Activated CD8-positive, alpha-beta memory T cell treated with anti-CD3 and anti-CD28 coated beads, Interleukin-2, amount 10 ng/mL, durations not matched to agents 7 days and 5 days (primary cell): ENCODE measurements at places on chromosomes 2 and 18. TPM values are rescaled to one million over a fixed set of nuclear protein-coding genes. Genes with fewer than 3 reads are reported as not detected.

DNA sequence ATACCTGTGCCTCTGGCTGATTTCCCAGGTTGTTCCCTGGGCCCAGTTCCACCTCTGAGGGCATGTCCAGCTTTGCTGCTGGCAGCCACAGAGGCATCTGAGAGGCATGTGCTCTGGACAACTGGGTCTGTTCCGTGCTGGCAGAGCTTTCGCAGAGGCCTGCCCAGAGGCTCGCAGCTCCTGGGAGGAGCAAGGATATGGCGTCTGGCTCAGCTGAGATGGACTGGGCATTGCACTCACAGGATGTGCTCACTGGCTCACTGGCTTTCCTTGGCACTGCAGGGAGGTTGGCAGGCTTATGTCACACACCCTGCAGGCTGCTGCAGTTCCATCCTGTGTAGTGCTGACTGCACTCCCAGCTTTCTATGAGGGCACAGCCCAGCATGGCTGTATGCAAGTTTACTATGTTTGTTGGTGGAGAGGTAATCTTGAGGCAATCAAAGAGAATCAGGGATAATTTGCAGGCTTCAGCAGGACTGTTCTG lies 172.3 kb downstream of the PRKCE start:
- H3K4me1 ChIP-seq, result peaks cover 16% of the 10 kb centered on the region
- H3K27ac ChIP-seq, result no peak overlapping the region
- H3K36me3 ChIP-seq, result peaks cover 2% of the 10 kb centered on the region

GRCh38 chr2:152222975-152223637 lies 47.5 kb upstream of the STAM2 start:
- no peak overlapping the region for H3K27ac ChIP-seq
- no peak overlapping the region for H3K4me3 ChIP-seq

DNA sequence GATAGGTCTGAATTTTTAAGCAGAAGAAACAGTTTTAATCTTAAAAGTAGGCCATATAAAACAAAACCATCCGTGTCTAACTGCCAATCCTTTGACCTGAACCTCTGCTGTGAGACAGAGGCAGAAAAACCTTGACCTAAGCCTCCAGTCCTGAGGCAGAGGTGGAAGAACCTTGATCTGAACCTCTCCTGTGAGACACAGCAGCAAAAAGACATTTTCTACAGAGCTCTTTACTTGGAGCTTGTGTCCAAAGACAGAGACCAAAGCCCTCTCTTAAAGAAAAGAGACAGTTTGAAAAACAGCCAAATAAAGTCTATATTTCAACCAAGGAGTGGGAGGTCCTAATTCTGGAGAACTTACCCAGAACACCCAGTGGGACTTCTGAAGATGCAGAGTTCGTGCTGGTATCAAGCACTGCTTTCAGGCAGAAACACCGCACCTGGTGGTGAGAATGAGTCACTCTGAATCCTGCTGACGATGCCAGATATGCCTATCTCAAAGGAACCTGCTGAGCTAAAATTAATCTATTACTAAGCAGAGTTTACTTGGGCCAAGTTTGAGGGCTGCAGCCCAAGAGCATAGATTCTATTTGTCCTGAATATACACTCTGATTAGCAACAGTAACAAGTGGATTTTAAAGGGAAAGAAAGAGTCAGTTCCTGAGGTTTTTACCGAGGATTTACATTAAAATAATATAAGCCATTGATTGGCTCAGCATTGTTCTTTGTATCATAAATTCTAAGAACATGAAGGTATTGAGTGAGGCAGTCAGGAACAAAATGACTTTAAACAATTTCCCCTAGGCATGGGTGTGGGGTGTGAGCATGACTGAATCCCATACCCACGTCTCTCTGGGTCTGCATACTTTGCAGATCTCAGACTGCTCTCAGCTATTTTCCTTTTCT lies 806.4 kb downstream of the TRIB2 start:
- no peak overlapping the region for H3K4me3 ChIP-seq
- no peaks in the 10 kb centered on the region for H3K27me3 ChIP-seq
- DNase-seq, result no peak
- no peaks in the 10 kb centered on the region for H3K36me3 ChIP-seq
- H3K27ac ChIP-seq, result no peak overlapping the region
- H3K4me1 ChIP-seq, result no peaks in the 10 kb centered on the region

DNA sequence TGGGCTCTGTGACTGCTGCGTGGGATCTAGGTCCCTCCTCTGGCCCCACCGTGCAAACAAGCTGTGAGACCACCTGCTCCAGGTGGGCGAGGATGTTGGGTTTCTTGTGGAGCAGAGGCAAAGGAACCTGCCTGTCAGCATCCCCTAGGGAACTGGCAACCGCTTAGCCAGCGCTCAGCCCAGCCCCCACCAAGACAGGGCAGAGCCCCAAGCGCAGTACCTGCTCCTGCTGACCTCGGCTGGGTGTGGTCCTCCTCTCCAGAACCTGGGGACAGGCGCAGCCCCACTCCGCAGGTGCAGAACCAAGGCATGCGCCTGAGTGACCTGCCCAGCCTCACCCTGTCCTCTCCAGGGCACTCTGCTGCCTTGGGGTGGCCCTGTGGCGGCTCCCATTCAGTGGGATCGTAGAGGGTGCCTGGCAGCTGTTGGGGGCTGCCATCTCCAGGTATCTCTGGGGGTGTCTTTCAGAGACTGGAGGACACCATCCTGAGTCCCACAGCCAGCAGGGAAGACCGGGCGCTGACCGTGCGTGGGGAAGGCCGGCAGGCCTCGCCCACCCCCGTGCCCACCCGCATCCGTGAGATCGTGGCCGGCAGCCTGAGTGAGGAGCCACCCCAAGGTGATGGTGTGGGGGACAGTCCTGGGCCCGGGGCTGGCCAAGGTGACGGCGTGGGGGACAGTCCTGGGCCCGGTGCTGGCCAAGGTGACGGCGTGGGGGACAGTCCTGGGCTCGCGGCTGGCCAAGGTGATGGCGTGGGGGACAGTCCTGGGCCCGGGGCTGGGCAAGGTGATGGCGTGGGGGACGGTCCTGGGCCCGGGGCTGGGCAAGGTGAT lies 12.3 kb downstream of the CROCC2 start:
- no peak overlapping the region for H3K27ac ChIP-seq
- H3K4me1 ChIP-seq, result no peaks in the 10 kb centered on the region
- DNase-seq, result no peak
- no peak overlapping the region for H3K4me3 ChIP-seq

DNA sequence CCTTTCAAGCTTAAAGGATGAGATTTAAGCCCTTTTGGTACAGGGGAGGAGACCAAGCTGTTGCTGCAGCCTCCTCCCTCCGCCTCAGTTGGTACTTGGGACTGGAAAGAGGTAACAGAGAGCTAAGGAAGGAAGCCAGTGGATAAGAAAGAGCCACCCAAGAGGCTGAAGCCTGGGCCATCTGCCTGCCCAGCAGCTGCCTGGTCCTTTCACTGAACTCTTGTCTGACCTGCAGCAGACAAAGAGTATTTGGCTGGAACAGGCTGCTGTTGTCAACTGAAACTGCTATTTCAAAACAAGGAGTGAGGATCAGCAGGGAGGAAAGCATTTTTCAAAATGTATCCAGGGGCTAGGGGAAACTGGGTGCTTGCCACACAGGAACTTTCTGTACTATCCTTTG lies 30.3 kb downstream of the TNS1 start:
- H3K36me3 ChIP-seq, result no peaks in the 10 kb centered on the region
- no peak for DNase-seq
- H3K4me1 ChIP-seq, result no peaks in the 10 kb centered on the region
- H3K27ac ChIP-seq, result no peak overlapping the region
- no peak overlapping the region for H3K4me3 ChIP-seq

Gene CD8A
- 756 TPM for total RNA-seq

DNA sequence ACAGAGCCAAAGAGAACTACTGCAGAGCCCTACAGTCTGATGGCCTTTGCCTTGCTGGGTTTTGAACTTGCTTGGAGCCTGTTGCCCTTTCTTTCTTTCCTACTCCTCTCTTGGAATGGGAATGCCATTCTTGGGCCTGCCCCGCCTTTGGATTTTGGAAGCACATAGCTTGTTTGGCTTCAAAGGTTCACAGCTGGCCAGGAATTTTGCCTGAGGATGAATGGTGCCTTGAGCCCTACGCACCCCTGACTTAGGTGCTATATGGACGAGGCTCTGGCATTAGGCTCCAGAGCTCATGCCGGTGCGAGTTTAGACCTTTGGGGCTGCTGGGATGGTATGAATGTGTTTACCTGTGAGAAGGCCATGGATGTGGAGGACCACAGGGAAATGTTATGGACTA lies 663.3 kb upstream of the HS6ST1 start:
- no peak overlapping the region for H3K4me3 ChIP-seq
- no peaks in the 10 kb centered on the region for H3K36me3 ChIP-seq
- H3K27ac ChIP-seq, result no peak overlapping the region
- no peaks in the 10 kb centered on the region for H3K27me3 ChIP-seq

Gene NEB
- 0.26 TPM for total RNA-seq

DNA sequence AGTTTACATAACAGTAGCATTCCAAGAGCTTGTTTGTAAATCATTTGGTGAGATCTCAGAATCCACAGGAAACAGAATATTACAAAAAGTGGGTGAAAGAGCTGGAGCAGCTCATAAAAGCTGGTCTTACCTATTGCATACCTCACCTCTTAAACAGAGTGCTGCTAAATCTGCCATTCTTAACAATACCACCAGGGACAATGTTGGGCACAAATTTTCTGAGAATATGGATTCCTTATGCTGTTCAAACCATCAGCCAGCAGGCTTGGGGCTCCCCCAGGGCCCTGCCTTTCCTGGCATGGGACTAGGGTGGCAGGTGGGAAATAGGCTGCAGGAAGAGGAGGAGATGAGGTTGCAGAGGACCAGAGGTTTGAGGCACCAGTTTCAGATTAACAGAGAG lies 55.6 kb downstream of the TGFA start:
- H3K27me3 ChIP-seq, result peaks cover 49% of the 10 kb centered on the region
- H3K27ac ChIP-seq, result no peak overlapping the region
- H3K4me3 ChIP-seq, result no peak overlapping the region
- no peak for DNase-seq
- no peaks in the 10 kb centered on the region for H3K4me1 ChIP-seq

DNA sequence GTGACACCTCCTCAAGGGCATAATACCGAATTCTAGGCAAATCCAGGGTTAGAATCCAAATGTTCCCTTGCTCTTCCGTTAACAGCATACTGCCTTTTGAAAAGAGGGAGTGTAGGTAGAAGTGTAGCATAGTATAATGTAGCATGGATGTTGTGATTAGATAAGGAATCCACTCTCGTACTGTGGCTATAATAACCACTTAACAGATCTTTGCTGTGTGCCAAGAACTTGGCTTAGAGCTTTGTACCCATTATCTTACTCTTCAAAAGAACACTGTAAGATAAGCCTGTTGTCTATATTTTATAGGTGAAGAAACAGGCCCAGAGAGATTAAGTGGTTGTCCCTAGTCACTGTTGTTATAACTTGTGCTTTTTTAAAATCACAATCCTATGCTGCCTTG lies 24.2 kb downstream of the WDR75 start:
- no peaks in the 10 kb centered on the region for H3K27me3 ChIP-seq
- H3K36me3 ChIP-seq, result peaks cover 46% of the 10 kb centered on the region
- no peak overlapping the region for H3K27ac ChIP-seq
- no peak for DNase-seq

DNA sequence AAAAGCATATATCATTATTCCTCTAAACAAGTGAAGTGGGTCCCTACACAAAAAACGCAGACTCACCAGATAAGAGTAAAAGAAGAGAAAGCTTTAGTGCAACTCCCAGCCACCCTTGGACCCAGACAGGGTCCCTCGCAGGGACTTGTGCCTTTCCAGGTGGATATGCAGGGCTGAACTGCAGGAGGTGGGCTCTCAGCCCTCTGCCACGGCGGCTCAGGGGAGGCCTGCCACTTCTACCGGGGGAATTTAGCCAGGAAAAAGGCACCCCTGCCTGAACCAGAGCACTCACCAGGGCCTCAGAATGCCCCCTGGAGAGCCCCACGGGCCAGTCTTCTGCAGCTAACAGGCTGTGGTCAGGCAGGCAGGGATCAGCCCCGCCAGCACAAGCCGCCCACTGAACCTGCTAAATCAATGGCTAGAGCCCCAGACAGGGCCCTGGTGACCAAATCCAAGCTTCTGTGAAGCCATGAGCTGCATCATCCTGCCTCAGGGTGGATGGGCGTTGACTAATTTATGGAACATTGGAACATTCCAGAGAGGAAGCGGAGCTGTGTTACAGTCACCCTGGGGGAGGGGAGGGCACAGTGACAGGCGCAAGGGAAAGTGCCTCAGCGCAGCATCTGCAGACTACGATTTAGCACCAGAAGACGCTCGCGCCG lies 209.3 kb downstream of the EIPR1 start:
- no peak for DNase-seq
- peaks cover 17% of the 10 kb centered on the region for H3K36me3 ChIP-seq
- H3K27ac ChIP-seq, result no peak overlapping the region

DNA sequence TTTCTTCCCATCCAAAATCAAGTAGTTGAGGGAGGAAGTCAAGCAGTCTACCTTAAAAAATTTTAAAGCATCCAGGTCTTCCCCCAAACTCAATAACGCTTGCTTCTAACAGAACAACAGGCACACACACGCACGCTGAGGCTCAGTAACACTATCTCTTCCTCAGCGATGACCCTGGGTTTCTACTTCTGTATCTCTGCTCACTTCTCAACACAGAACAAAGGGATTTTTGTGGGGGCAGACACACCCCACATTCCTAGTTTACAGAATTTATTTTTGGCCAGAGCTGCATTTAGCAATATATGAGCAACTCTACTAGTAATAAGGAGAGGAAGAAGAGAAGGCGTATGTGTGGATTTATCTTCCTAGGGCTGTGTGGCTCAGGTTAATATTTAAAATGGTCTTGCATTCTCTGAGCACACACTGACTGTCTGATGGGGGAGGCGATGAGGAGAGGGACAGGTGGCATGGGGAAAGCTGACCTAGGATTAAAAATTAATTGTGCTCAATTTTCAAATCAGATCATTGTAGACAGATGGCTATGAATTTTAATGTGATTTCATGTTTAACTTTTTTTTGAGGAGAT lies 71.3 kb upstream of the PPM1B start:
- peaks cover 5% of the 10 kb centered on the region for H3K36me3 ChIP-seq
- H3K27ac ChIP-seq, result no peak overlapping the region
- H3K4me1 ChIP-seq, result peaks cover 32% of the 10 kb centered on the region
- no peaks in the 10 kb centered on the region for H3K27me3 ChIP-seq
- DNase-seq, result no peak
- H3K4me3 ChIP-seq, result no peak overlapping the region

Gene CFC1
- total RNA-seq, result not detected

Gene DES
- total RNA-seq, result not detected

DNA sequence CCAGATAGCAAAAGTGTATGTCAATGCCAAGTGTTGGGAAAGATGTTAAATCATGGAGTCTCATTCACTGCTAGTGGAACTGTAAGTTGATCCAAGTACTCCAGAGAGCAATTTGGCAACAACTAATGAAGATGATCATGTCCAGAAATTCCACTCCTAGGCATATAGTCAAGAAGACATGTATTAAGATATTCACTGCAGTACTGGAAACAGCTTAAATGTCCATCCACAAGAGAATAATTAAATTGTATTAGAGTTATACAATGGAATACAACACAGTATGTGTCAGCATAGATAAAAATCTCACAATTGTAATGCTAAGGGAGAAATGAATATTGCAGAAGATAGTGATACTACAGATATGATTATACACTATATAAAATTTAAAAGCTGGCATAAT lies 15.2 kb upstream of the LBH start:
- H3K27ac ChIP-seq, result no peak overlapping the region
- peaks cover 2% of the 10 kb centered on the region for H3K36me3 ChIP-seq
- peaks cover 2% of the 10 kb centered on the region for H3K27me3 ChIP-seq
- no peak overlapping the region for H3K4me3 ChIP-seq
- DNase-seq, result no peak

Gene DSG2
- total RNA-seq, result 0.09 TPM
